ENCODE measurements at places on chromosomes 13 and 19. TPM values are rescaled to one million over a fixed set of nuclear protein-coding genes. Genes with fewer than 3 reads are reported as not detected.

Gene ZNF534
- not detected for polyA plus RNA-seq

Gene ZNF813
- 2.3 TPM for polyA plus RNA-seq

Gene CBY2
- polyA plus RNA-seq: not detected

Gene DMWD
- polyA plus RNA-seq: 62.2 TPM

Gene MBD3L2
- polyA plus RNA-seq: not detected

Gene PSG3
- polyA plus RNA-seq: not detected

Gene CCDC124
- 162 TPM for polyA plus RNA-seq

Gene ZSCAN4
- polyA plus RNA-seq: not detected

Gene ZNF44
- 9.7 TPM for polyA plus RNA-seq

Gene TPM4
- 937 TPM for polyA plus RNA-seq

Gene TMC4
- polyA plus RNA-seq: 15.8 TPM

Gene TARM1
- polyA plus RNA-seq: not detected

Gene ZNF471
- polyA plus RNA-seq: 2.8 TPM

Gene CD177
- 2.8 TPM for polyA plus RNA-seq
